EH (cell line): ENCODE measurements at places on chromosomes 6 and 20.

DNA sequence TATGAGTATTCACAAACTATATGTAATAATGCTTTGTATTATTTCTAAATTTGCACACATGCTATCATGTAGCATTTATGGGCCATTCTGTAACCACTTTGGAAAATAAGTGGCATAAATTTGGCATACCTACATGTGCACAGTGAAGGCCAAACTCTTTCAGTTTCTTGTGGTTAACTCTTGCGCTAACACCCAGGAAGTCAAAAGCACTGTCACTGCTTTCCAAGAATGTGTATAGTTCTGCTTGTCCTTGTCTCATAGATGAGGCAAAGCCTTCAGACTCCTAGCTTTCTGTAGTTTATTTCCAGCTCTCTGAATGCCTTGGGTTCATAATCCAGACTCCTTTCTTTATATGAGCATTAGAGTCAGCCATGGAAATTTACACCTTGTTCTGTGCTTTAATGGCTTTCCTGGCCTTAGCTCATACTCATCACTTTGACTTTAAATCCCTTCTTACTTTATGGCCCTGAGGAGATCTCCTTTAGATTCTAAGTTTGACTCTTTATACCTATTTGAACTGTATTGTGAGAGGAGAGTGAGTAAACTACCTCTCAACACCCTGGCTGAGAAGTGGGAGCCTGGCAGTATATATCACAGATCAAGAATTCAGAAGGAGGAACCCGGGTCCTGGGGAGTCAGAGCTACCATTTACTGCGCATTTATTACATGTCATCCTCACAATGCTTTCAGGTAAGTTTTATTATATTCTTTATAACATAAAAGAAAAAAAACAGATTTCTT, 949 bp upstream of the SLC17A3 start:
- no peak for DNase-seq

DNA sequence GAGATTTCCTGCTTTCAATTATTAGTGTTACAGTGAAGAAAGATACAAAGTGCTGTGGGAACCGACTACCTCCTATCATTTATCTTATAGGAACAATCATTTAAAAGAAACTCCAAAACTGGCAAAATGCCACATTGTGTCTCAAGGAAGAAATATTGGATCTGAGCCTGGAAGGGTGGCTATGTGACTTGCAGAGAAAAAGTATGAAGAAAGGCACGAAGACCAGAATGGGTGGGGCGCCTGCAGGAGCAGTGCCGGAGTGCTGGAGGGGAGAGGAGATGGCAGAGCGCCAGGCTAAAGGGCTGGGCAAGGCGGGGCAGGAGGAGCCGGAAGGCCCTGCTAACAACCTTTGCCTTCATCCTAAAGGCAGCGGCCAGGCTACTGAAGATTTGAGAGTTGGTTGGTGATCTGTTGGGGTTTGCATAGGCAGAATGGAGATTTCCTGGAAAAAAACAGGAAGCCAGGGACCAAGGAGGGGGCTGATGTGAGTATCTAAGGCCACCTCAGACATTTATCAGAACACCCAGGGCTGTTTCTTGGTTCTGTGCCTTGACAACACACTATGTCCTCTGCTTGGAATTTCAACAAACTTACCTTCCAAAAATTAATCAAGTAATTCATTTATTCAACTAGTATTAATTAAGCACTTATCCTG, 125.6 kb downstream of the MAFB start:
- DNase-seq, result peak; percentile 34

DNA sequence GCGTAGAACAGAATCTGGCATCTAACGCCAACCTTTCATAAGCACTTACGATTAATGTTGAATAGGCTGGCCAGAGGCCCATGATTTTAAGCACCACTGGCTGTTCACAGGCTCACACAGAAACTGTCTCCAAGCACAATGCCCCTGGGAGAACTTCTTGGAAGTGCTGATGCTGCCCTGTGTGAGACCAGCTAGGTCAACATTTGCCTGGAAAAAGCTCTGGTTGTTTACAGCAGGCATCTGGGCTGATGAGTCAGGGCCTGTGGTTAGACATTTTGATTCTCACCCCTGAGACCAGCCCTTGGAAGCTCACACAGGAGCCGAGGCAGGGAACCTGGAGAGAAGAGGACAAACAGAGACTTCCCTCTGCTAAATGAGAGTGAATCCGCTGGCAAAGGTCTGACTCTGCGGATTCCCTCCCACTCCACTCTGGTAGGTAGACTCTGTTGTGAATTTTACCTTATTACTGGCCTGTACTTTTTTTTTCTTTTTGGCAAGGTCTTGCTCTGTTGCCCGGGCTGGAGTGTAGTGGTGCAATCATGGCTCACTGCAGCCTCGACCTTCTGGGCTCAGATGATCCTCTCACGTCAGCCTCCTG, 6.8 kb upstream of the SULF2 start:
- DNase-seq, result peak; percentile 96

GRCh38 chr6:135675026-135675425, 176.5 kb upstream of the PDE7B start:
- DNase-seq, result no peak

DNA sequence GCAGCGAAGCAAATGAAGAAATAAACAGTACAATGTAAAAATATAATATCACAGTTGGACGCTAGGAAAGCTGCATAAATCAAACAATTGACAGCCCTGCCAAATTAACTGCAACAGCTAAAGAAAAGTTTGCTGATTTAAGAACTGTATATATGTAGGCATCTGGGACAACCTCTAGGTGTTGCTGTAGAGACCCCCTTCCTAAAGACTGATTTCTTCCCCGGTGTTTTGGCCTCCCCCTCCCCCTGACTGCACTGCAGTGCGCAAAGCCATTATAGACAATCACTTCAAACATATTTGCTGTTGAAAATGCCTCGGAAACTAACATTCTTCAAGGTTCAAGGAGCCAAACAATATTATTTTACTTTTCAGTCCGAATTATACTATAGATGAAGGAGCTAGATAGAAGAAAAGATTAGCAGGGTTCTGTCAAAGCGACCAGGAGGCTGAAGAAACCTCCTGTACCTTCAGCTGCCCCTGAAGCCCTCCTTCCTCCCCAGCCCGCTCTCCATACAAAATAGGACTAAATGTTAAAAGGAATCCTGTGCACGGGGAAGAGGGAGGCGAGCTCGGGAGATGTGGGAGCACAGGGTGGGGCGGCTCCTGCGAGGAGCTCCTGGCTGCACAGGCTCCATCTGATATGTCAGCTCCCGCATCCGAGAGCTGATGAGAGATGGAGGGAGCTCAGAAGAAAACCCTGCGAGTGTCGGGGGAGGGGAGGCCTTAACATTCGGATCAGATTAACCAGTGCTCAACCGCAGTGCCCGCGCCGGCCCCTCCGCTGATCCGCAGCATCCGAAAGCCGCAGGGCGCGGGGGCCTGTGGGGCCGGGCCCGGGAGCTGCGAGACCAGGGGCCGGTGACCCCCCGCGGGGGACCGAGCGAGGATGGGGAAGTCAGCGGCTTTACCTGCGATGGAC, 822 bp downstream of the ELOVL4 start:
- peak; percentile 47 for DNase-seq

DNA sequence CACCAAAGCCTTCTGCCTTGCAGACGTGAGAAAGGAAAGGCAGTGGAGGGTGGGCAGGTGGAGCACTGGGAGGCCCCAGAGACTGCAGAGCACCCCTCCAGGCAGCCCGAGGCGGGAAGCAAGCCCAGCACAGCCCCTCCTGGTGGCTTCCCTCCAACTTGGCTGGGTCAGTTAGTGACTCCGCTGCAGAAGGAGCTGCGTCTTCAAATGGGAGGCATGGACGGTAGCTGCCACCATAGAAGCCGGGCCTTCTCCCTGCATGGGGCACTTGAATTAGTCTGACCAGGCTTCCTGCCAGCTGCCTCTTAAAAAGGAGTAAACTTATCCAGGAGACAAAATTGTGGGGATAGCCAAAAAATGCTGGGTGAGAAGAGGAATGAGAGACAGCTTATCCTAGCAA, 88.0 kb upstream of the RPS6KA2 start:
- no peak for DNase-seq

DNA sequence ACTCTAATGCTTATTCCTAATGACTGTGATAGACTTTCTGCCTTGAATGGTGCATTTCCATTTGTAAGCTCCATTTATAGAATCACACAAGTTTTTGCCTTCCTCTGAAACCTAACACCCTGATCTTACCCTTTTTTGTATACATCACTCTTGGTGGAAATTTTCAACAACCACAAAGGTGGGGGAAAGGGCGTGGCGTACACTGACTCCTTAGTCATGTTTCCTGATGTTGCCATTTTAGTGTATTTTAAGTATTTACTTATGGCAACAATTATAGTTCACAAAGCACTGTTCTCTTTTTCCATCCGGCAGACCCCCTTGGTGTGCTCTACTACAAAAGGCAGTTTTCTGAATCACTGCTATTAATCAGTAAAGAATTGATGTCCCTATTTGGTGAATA, 92.0 kb downstream of the ATXN1 start:
- DNase-seq, result peak; percentile 46

- DNase-seq, result no peak
Measured at GRCh38 chr20:62832212-62832922, 15.5 kb downstream of the COL9A3 start.

- DNase-seq, result no peak
Measured at GRCh38 chr20:21006611-21007010, 99.5 kb downstream of the LINC00237 start.

GRCh38 chr6:142551274-142551811, 249.5 kb downstream of the ADGRG6 start:
- DNase-seq, result peak; percentile 48

GRCh38 chr6:111150577-111150976, 63.3 kb downstream of the SLC16A10 start:
- no peak for DNase-seq

- DNase-seq, result no peak
Measured at GRCh38 chr6:11756726-11757125, 21.9 kb downstream of the ADTRP start.

GRCh38 chr20:14711652-14712051, 374.2 kb upstream of the FLRT3 start:
- DNase-seq, result peak; percentile 4

- DNase-seq, result peak; percentile 50
Measured at GRCh38 chr6:3226481-3227362, 731 bp downstream of the TUBB2B start.

GRCh38 chr6:11926594-11927407, 85.3 kb upstream of the HIVEP1 start:
- no peak for DNase-seq

DNA sequence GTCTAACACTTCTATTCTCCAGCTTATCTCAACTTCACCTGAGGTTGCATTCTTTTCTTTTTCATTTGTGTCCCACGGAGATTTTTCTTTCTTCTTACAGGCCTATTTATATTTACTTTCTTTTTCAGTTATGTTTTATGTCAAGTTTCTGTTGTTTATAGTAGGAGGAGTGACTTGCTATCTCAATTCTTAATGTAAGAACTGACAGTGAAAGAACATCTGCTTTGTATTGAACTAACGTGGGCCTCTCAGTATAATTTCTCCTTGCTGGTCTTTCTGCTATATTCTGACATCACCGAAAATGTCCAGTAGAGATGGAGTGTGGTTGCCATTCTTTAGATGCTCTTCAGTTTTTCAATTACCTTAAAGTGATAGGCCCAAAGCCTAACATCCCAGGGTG, 521.7 kb downstream of the EPM2A start:
- peak; percentile 18 for DNase-seq

DNA sequence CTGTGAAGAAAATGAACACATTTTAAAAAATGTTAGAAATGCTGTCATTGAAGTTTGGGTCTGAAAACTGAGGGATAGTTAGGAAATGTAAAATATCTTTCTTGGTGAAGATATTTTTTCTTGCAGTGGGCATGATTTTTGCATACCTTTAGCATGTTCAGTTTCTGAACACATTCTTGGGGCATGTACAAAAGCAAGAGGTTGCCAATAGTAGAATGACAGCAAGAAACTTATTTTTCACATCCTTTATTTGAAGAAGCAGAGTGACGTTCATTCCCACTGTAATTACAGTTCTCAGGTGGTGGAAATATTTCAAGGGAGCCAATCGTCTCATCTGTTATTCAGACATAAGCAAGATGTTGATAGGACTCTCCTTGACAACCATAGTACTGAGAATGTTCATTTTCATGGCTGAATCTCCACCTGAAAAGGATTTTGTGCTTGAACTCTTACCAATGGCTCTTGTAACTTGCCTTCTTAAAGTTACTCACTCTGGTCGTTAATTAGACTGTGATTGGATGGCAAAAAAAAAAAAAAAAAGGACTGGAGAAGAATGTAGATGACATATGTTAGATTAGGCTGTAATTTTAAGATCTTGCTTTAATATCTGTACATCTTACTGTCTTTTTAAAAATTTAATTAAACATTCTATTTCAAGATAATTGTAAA, 74.4 kb downstream of the DOK5 start:
- no peak for DNase-seq

GRCh38 chr20:17505636-17506517, 25.3 kb downstream of the BFSP1 start:
- DNase-seq, result peak; percentile 61

DNA sequence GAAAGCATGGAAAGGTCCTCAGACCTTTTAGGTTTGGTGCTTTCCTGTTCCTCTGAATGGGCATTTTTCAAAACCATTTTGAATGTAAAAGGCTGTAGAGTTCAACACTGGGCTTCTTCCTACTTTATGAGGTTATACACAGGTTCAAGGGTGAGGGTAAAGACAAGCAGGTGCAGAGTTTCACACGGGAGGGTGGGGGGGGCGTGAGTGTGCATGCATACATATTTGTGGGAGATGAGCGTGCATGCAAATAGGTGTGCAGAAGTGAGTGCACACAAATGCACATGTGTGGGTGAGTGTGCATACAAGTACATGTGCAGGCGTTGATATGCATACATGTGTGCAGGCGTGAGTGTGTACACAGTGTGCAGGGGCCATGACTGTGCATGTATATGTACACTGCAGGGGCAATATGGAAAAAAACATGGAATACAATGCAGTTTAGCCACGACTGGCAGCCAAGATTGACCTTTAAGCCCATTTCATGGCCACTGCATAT, 183.1 kb downstream of the GMPR start:
- DNase-seq, result no peak

DNA sequence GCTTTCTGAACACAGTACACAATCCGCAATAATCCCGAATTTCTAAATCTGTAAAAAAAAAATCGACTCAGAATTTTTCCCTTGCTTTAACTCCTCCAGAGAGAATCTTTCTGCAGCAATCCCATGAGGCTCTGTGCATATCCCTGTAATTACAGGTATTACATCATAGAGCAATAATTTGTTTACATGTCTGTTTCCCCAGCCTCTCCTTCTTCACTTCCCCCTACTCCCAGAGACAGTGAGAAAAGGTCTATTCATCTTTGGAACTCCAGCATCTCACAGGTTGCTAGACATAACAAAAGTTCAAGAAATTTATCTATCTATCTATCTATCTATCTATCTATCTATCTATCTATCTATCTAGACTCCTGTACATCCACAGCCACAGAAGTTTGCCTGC, 26.0 kb downstream of the KLHL31 start:
- DNase-seq, result no peak

GRCh38 chr20:1927217-1927616, 32.0 kb downstream of the SIRPA start:
- DNase-seq, result no peak

GRCh38 chr6:10030942-10031537, 383.8 kb downstream of the TFAP2A start:
- DNase-seq, result peak; percentile 28

DNA sequence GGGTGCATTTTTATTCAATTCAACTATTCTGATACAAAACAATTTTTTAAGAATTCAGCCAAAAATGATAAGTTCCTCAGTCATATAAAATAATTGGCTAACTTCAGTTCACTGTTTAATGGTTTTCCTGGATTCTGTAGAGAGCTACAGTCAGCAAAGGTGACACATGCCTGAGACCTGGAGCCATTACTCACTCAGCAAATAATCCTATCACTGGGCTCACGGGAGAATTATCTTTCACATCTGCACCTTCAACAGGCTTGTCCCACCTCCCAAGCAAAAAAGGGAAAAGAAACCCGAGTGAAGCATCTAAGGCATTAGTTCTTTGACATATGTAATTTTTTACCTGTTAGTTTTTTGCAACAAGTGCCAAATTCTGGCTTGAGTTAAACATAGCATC, 34.9 kb upstream of the FOXA2 start:
- DNase-seq, result no peak
